ENCODE measurements at places on chromosomes 11 and 22.

- no peak for DNase-seq
Observed at GRCh38 chr22:44412136-44412731, 85.8 kb downstream of the RTL6 start.

GRCh38 chr22:32331918-32332725, 25.5 kb upstream of the RFPL3 start:
- no peak for DNase-seq

GRCh38 chr11:100273066-100273815, 413.8 kb upstream of the ARHGAP42 start:
- no peak for DNase-seq

DNA sequence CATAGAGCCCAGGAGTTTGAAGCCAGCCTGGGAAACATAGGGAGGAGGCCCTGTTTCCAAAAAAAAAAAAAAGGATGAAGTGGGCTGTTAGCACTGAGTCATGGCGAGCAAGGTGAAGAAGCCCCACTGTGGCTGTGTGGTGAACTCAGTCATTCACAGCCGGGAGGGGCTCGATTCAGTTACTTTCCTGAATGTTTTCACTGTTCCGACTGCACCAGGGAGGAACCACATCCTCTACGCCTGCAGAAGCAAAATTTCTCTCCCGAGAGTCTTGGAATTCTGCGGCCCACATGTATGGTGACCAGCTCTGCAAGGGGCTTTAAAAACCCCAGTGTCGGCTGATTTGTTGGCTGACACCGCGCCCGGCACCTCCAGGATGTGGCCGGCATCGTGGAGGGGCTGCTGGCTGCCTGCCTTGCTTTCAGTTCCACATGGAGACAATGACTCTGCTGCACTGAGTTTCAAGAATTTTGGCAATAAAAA, 27.8 kb upstream of the GRAMD4 start:
- no peak for DNase-seq

- no peak for DNase-seq
Observed at GRCh38 chr11:87201376-87201775, 163.6 kb downstream of the TMEM135 start.

- no peak for DNase-seq
Observed at GRCh38 chr22:30046716-30047363, 33.4 kb upstream of the HORMAD2 start.

- DNase-seq, result no peak
Observed at GRCh38 chr11:1937616-1938342, 9.4 kb upstream of the MRPL23 start.

DNA sequence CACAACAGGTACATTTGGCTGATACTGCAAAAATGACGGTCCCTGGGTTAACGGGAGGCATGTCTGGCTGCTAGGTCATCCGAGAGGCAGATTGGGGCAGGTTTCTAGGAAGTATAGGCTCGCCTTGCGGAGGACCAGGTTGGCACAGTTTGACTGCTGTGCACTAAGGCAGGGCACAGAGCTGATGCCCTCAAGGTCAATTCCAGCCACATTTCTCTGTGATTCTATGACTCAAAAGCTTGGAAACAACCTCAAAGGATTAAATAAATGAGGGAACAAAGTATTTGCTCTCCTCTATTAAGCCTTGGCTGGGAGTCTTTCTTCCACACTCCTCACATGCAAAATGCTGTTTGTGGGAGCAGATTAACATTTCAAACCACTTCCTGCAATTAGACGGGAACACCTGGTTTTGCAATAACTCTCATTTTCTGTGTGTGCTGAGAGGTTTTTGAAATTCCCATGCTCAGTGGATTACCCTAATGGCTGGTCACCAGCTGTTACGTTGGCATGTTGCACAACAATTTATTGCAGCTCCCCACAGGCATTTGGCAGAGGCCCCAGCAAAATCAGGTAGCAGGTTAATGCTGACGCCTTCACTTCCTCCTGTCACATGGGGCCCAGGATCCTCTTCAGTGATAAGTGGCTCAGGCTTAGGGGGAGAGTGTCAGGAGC, 61.0 kb upstream of the PLET1 start:
- DNase-seq, result peak; percentile 79

All from NCI-H1092 treated with DMSO at 0.1 percent for 48 hours (cell line).